Posterior cingulate gyrus (tissue), 11 donors: ENCODE measurements at places on chromosomes 5 and 9.

DNA sequence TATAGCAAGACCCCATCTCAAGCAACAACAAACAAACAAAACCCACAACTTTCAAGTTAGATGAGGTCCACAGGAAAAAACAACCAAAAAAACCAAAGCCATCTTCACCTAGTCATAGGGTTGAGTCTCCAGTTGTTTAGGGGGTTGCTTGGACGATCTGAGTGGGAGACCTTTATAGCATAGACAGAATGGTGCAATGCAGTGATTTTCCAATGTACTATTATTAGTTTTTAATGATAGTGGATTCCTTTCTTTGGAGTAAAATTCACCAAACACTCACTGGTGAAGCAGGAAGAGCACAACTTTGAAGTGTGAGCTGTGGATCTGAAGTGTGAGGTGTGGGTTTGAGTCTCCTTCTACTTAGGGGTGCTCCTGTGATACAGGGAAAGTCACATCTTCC, 67.0 kb upstream of the KLF9 start:
- no peak for DNase-seq

DNA sequence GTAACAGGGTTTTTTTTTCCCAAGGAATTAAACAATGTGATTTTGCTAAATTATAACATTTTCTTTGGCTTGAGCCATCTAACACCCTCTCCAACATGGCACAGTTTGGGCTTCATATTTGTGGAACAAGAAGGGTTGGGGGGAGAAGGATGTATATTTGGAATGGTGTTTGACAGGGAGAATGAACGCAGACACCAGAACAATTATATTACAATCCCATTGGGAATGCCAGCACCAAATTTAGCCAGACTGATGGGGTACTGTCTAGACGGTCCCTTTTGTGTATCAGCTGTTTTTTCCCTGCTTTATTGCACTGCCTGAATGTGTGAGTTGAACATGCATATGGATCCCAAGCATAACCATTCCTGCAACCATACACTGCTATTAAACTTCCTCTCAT, 130.9 kb upstream of the TMEM161B start:
- DNase-seq, result no peak

GRCh38 chr5:142821034-142821732, 51.0 kb downstream of the ARHGAP26 start:
- no peak for DNase-seq

DNA sequence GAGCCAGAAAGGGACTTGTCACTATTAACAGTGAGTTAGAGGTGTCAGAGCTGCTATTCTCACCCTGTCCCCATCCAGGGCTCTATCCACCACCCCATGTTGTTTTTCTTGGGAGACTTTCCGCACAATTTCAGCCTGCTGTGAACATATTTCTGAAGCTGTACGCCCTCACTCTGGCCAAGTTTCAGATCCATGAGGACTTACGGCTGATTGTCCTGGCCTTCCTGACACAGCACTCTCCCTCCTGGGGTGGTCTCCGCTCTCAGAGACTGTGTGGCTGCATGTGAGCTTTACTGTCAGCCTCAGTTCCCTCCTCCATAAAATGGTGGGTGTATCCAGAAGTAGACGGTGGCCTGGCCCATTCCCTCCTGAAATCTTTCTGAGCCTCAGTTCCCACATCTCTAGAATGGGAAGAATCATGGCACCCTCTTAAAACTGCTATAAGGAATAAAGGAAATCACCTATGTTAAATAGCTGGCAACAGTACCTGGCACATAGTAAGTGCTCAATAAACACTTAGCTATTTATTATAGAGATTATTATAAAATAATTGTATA, 804 bp upstream of the IL17B start:
- DNase-seq, result no peak

GRCh38 chr5:2193542-2194235, 311.0 kb upstream of the IRX4 start:
- DNase-seq, result no peak

GRCh38 chr5:95822043-95822541, 434 bp downstream of the GLRX start:
- DNase-seq, result peak; percentile 31

- no peak for DNase-seq
Observed at GRCh38 chr9:16431666-16432392, 438.6 kb downstream of the BNC2 start.

GRCh38 chr5:18662231-18662630, 1028.0 kb downstream of the TAF11L14 start:
- DNase-seq, result no peak

DNA sequence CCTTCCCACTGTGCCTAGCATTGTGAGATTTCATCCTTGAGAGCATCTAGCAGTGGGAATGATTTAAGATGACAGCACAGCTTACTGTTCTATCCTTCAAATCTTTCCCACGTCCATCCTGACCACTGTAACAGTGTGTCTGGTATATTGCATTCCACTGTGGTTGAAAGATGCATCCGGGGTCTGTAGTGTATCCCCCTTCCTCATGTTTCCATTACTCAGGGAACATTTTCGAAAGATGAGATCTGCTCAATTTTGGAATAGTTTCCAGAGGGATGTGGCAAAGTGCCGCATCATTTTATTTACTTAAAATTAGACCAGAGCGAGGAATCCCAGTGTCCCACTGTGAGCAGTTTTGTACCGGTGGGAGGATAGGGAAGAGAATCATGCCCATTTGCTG, 407.1 kb upstream of the PAPPA start:
- DNase-seq, result no peak

GRCh38 chr9:82031538-82032280, 43.1 kb downstream of the SPATA31D1 start:
- DNase-seq, result peak; percentile 57

GRCh38 chr5:137492331-137492730, 6.8 kb downstream of the SPOCK1 start:
- no peak for DNase-seq

GRCh38 chr9:75591972-75592371, 298.5 kb upstream of the PCSK5 start:
- DNase-seq, result no peak

DNA sequence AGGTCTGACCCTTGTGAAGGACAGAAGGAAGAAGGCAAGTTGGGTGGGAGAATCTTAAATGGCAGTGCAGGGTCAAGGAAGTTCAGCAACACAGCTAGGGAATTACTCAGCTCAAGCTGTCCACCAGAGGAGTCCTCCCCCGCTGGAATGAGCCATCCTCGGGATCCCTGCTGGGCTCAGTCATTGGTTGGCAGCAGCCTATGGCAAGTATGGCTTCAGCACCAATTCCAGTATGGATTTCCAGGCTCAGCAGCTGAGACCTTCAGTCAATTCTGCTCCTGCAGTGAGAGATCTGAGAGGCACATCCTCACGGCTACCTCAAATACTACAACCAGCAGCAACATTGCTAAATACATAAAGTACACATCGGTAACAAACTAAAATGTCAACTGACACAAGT, 280.6 kb upstream of the PIK3R1 start:
- no peak for DNase-seq

DNA sequence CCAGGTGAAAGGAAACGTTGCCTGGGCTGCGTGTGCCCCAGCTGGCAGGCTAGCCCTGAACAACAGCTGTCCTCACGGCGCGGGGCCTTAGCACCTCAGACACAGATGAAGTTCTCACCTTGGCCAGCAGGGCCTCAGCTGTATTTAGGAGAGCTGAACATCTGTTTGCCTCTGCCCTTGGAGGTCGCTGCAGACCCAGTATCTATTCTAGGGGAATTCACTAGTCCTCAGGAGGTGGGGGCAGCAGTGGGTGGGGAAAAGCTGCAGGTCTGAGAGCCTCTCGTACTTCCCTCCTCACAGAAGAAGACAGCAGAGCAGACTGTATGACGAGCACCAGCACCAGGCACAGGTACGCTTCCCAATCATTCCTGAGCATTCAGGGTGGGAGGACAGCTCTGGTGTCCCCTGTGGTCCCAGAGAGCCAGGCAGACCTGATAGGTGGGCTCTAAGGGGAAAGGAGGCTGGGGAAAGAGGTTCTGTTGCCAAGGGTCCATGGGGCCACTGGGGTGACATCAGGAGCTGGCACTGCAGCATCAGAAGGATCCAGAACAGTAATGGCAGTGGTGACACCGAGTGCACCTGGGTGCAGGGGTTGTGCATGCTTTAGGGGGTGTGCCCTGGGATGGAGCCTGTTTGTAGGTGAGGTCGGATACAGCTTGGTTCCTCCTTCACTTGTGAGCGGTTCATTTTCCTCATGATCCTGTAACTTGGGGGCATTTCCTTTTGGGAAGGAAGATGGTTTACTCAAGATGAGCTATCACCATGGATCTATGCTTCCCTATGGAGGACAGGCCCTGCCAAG, 13.8 kb downstream of the CD74 start:
- no peak for DNase-seq

DNA sequence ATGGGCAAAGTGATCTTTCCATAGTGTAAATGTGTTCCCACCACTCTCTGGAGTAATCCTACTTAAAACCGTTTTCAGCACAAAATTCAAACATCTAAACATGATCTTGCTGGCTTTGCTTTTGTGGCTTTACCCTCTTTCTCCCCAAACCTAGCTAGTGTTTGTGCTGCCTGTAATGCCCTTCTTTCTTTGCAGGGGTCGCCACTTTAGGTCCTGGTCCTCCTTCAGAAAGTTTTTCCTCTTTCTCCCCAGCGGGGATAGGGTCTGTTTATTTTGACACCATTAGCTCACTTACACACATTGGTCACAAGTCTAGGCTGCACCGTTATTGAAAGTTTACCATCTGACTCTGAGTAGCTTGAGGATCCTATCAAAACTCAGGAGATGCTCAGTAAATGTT, 736 bp upstream of the HSD17B4 start:
- no peak for DNase-seq

DNA sequence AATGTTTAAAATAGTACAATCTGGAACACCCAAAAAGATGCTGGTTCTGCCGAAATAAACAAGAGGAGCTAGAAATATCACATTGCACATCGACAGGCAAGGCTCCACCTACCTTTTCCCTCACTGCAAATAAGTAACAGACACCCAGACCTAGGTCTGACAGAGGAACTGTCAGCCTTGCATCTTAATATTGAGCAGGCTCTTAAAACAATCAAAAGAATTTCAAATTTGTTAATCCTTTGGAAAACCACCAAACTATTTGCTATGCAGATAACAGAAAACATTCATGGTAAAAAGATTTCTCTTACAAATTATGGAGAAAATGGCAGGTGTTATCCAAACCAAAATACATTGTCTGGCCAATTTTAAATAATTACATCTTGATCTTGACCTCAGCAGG, 71.3 kb downstream of the FRMD3 start:
- no peak for DNase-seq

- no peak for DNase-seq
Observed at GRCh38 chr9:124857533-124858162, 4.1 kb downstream of the RPL35 start.

DNA sequence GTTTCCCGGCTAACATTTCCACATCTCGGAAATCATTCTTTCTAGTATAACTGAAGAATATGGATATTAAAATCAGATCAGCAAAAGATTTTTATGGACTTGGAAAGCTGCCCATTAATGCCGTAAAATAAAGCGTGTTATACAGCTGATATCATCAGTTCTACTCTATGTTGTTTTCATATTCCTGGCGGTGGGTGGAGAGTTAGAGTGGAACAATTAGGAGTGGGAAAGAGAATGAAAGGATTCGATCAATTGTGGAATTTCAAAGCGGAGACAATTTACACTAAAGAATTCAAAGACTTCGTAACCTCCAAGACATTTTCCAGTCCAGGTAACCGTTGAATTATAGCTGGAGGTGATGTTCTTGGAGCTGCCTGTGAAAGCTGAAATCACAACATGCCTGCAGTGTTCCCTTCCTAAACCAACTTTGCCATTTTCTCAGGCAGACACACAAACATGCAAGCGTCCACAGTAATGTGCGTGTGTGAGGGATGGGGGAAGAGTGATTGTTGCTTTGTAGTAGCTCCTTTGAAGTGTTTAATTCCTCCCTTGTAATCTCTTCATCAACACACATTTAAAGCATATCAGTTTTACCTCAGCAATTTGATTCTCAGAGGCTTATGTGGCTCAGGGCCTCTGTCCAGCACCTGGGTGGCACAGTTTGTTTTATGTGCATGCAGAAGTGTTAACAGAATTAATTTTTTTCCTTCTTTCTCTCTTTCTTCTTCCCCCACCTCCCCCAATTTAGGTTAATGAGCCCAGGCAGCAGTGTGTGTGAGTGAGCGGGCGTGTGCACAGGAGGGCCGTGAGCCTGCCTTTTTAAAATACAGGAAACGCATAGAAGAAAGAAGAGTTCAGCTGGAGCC, 544.1 kb downstream of the RAB3C start:
- DNase-seq, result no peak

DNA sequence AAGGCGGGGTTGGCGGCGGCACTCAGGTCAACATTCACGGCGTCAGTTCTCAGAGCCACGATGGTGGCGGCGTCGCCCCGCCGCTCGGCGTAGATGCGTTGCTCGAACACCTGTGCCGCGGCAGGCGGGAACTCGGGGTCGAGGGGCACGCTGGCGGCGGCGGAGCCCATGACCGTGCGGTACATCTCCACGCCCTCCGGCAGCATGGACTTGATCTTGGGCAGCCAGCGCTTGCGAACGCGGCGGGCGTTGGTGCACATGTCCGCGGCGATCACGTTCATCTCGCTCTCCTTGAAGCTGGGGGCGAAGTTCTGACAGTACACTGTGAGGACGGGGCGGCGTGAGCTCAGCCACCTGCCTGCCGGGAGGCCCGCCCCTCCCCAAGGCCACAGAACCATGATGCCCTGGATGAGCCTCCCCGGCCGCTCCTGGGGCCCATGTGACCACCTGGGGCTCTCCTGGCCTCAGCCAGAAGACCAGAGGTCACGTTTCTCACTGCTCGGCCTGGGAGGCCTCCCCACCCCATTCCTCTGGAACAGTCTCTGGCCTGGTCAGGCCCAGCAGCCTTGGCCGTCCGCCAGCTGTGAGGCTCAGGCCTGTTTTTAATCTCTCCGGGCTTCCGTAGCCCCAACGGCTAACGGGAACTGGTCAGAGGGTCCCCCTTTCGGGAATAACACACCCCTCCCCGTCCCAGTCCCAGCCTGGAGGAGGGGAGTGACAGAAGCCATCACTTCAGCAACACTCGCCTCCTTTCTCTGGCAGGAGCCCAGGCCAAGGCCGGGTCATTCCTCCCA, 50.7 kb upstream of the UBAC1 start:
- DNase-seq, result peak; percentile 65

GRCh38 chr9:27117489-27118135, 8.6 kb downstream of the TEK start:
- DNase-seq, result no peak

- no peak for DNase-seq
Observed at GRCh38 chr9:77912895-77913693, 118.5 kb downstream of the GNAQ start.

GRCh38 chr5:160083501-160083900, 35.7 kb downstream of the PWWP2A start:
- no peak for DNase-seq

DNA sequence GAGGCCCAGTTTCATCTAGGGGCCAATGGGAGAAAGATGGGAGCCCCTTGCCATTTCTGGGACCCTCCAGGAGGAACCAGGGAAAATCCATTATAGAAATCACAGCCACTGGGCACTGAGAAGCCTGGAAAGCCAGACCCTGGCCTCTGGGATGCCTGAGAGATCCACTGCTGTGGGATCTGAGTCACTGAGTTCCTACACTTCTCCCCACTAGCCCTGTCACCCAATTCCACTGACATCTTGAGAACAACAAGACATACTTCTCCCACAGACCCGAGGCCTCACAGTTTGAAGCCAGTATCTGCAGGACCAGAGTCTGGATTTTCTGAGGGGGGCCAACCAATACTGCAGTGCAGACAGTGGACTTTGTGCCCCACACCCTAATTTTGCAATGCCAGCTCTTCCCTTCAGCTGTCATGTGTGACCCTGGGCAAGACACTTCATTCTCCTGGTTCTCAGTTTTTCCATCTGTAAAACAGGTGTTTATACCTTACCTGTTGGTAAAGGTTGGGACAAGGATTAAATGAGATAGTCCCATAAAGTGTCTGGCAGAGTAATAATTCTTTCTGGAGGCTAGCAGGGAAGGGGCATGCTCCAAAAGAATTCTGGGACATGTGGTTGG, 46.5 kb downstream of the CXXC5 start:
- no peak for DNase-seq
